Activated CD4-positive, alpha-beta T cell treated with anti-CD3 and anti-CD28 coated beads, Interleukin-2, amount 50 U/mL, for 16 hours (primary cell): ENCODE measurements at places on chromosomes 13 and 19.

DNA sequence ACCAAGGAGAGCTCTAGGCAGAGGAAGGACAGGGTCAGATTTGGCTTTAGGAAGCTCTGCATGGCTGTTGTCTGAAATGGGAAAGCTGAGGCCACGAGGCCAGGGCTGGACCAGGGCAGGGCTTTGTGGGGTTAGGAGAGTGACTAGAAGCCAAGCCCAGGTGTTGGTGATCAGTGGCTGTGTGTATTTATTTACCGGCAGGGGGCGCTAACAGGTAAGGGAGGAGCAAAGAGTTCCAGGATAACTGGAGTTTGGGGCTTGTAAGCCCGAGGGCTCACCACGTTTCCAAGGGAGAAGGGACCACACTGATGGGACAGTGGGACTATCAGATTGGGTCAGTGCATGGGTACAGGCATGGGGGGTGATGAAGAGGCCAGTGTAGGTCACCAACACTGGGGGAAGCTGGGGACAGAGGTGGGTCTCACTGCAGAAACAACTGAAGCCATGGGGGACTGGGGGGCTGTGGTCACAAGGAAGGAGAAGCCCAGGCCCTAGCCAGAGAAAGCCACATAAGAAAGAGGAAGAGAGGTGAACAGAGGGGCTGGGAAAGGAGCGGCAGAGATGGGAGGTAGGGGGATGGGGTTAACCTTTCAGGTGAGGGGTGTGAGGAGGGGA lies 3.9 kb downstream of the TMEM147 start:
- peak; percentile 72 for DNase-seq

DNA sequence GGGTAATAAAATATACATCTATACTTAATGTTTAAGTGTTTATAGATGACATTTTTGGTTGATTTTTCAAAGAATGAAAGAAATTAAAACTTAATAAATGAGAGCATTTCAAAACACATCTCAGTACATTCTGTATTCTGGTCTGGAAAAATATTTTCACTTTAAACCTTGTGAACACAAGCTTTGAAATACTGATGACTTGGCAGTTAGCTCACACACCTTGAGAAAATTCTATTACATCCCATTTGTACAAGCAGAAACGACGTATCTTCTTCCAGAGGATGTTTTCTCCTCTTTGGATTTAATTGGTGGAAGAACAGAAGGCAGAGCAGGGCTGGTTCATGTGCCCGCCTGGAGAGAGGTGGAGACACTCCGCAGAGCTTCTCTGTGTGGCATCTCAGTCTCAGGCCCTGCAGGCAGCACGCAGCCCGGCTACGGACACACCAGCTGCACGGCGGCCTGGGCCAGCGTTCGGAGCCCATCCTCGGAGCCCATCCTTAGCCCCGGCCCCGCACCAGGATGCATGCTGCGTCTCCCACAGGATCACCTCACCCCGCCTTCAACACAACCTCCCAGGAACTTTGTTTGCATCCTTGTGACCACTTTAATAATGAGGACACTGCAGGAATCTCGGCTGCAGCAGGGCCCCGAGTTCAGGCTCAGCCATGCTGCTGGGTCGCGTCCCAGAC lies 48.6 kb downstream of the SOX1 start:
- no peak for DNase-seq

DNA sequence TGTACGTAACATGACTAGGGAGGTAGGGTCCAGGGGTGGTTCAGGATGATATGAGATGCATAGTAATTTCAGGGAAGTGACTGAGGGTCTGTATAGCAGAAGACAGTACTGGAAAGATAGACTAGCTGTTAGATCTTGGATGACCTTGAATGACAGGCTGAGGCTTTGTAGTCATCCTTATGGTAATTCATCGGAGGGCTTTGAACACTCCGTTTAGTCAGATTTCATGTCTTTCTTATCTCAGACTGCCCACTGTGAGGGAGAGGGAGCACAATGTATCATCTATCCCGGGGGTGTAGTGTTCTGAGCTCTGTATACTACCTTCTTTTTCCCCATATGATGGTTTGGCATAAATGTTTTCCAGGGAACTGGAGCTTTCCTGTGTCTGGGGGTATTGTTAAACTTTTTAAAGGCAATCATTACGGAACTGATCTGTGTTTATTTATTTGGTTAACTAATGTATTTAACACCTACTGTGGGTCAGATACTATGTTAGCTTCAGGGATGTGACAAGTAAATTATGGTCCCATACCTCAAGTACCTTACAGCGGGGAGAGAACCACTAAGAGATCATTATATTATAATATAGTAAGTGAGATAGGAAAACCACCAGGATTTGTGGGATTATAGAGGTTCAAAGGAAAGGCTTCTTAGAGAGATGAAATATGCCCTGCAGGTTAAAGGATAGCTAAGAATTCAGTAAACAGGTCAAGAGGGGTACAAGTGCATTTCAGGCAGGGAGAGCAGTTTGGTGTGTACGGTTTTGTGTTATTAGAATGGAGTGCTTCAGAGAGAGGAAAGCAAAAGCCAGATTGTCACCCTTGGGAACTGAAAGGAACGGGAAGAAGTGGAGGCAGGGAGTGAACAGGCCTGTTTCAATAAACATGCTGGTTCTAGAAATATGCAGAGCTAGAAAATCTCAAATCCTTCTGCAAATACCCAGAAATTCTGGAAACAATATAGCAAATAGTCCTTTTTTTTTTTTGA lies 164.8 kb upstream of the KL start:
- DNase-seq, result no peak

- DNase-seq, result peak; percentile 54
Observed at GRCh38 chr13:29707876-29708543, 112.5 kb upstream of the SLC7A1 start.

DNA sequence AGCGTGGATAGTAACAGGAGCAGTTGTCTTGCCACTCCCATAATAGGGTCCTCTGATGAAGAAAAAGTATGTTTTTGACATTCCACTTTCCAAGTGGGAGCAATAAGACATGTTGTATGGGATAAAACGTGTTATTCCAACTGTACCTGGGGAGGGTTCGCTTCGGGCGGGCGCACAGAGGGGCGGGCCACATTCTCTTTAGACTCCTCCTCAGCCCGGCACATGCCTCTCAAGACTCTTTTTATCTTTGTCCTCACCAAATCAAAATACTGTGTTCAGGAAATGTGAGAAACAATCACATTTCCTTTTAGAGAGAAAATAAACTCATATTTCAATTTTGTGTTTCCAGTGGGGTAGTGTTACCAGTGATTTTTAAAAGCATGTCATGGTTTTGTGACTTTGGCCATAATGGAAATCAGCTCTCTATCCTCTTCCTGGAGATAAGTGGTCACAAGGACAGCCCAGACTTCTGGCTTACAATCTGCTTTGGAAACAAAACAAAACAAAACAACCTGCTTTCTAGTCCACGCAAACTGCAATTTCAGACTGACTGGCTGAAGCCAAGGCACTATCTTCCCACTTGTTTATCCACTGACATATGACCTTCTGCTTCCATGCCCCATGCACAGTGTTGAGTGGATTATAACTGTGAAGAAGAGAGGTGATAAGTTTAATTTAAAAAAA lies 276.1 kb downstream of the NALCN start:
- no peak for DNase-seq

DNA sequence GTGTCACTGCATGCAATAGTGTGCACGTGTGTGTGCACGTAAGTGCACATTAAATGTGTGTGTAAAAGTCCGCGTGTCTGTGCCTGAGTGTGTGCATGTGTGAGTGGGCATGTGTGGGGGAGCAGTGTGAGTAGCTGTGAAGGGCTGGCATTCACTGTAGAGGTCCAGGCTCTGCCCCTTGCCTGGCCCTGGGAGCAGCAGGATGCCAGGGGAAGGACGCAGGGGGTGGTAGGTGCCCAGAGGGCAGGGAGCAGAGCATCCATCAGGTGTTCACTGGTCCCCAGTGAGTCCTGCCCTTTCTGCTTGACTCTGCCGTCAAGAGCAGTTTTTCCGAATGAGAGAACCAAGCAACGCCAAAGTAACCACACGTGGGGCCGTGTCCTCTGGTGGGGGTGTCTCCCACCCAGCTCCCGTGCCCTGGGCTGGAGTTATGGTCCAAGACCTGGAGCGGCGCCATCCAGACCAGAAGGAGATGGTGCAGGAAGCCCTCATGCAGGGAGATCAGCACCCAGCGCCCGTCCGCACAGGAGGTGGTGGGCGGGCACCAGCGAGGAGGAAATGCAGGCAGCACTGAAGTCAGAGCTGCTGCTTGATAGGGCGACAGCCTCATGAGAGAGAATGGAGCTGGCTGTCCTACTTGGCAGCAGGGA lies 68.5 kb downstream of the TEX29 start:
- DNase-seq, result no peak

DNA sequence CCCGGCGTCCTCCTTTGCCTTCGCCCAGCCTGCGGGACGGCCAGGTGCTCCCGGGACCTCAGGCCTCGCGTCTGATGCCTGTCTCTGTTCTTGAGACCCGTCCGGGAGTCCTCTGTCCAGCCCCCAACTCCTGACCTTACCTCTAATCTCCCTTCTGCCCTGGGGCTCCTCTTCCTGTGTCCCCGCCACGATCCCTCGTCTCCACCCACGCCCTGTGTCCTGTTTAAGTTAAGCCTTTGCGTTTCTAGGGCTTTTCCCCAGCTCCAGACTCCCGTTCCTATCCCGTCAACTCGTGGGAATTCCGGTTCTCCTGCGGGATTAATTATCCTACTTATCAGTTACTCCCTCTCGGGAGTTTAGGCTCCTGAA lies 686 bp downstream of the LENG8 start:
- DNase-seq, result no peak

DNA sequence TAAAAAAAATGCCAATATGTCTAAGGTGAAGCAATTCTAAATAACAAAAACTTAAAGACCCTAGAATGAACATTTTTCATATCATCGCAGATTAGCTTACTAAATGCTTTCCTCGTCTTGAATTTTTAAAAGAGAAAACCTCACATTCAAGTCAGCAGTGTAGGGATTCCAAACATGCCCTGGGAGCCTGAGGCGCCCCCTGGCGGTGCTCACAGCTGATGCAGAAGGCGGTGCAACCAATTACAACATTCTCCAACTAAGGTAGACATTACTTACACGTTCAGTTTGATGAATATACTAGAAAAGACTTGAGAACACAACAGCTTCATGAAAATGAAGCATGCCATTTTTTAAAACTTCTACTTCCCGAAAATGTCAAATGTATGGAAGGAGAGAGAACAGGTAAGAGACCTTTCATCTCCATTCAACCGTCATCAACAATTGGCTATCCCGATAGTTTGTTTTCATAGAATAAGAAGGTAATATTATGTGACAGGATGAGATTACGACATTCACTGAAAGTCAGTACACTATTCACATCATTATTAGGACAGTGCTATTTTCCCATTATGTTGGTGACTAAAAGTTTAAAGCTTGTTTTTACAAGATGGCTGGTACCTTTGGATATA lies 304.4 kb downstream of the DCLK1 start:
- peak; percentile 5 for DNase-seq

DNA sequence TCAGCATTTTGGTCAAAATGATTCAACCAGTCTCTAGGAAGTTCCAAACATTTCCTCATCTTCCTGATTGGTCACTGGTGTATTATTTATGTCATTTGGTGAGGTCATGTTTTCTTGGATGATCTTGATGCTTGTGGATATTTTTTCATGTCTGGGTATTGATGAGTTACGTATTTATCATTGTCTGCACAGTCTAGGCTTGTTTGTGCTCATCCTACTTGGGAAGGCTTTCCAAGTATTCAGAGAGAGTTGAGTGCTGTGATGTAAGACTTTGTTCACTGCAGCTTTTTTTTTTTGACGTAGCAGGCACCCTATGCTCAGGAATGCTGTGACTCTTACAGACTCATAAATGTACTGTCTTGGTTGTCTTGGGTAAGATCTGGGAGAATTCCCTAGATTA lies 509.5 kb downstream of the SLITRK1 start:
- DNase-seq, result no peak

GRCh38 chr19:29946645-29947044 lies 4.6 kb downstream of the URI1 start:
- DNase-seq, result no peak

DNA sequence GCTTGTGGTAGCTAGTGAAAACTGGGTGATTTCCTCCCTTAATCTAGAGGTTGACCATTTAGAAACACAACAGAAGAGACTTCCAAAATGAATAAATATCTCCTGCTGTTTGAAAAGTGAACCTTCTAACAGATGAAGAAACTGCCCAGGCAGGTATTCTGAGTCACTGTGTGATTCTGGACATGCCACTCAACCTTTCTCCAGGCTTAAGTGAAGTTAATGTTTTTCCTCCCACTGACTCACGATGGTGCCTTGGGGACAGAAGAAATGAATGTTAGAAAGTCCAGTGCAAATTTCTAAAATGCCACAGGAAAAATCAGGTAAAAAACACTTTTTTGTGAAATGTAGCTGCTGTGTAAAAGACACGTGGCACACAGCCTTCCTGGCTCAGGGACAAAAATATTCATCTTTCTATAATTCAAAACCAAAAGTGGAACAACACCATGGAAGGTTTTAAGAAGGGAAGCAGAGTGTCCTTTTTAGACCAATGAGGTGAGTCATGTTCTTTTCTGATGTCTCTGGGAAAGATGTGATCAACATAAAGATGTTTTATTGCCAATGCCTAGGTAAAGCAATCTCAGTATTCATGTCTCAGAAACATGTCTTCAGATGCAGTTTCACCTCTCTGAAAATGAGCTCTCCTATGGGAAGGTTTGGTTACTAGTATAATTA lies 9.1 kb downstream of the UBE2L5 start:
- DNase-seq, result peak; percentile 25

- no peak for DNase-seq
Observed at GRCh38 chr13:49877629-49878218, 58.4 kb downstream of the SPRYD7 start.

- DNase-seq, result no peak
Observed at GRCh38 chr13:112693831-112694497, 4.1 kb downstream of the ATP11A start.

GRCh38 chr13:46687810-46688209 lies 109.2 kb downstream of the ESD start:
- peak; percentile 31 for DNase-seq

DNA sequence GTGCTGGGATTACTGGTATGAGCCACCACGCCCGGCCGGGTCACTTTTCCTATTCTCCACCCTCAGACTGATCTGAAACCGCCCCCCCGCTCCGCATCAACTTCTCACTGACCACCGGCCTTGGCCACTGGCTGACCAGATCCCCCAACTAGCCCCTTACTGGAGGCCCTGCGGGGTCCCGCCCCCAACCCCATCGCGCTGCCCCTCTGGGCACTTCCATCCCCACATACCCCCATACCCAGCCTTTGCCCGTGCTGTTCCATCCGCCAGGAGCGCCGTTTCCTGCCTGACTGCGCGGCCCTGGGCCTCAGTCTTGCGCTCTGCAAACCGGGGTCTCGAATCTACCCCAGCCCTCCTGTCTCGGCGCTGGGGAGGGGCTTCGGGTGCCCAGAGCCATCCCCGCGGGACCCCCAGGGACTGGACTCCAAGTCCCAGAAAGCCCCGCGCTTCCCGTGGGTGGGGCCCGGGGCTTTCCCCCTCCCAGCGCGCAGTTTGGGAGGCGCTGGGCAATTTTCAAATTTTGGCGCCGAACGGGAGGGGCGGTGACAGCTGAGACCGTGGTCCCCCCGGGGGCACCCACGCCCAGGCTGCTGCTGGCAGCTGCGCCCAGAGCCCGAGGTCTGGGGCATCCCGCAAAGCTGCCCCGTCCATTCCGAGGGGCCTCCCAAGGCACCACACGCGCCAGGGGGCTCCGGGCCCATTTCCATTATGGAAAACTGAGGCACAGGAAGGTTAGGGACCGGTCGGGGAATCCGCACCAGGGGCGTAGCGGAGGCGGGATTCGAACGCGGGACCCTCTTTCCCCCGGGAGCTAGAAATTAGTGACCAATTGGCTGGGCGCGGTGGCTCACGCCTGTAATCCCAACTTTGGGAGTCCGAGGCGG lies 5.2 kb upstream of the LMNB2 start:
- peak; percentile 78 for DNase-seq
